ENCODE measurements at places on chromosomes 4 and X. TPM values are rescaled to one million over a fixed set of nuclear protein-coding genes. Genes with fewer than 3 reads are reported as not detected.

Gene FGG
- total RNA-seq, result 0.57 TPM

Gene RBM47
- 110 TPM for total RNA-seq

Gene SOX3
- total RNA-seq, result not detected

Gene USP17L22
- not detected for total RNA-seq

- no peak for DNase-seq
These were observed 393.5 kb downstream of the GPM6A start for GRCh38 chr4:175418516-175418915.

DNA sequence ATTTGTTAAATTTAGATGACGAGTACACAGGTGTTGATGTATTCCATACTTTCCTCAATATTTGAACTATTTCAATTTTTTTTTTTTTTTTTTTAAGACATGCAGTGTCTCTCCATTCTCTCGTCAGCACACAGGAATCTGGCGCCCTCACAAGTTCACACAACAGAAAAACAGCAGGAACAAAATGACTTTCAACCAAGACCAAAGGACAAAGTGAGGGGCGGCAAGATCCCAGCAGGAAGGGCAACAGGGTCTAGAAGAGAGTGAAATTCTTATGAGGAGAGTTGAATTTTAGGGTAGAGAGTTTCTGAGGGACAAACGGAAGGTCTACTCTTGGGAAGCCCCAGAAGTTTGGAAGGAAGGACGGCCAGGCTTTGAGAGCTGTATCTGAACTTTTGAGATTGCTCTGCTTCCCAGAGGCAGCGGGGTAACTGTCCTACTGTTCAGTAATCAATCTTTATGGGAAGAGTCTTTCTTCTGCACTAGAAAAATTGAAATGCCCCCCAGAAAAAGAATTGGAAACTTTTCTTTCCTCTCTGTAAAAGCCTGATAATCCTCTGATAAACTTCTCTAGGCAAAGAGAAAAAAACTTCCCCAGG lies 760.2 kb downstream of the RAB28 start:
- DNase-seq, result no peak

DNA sequence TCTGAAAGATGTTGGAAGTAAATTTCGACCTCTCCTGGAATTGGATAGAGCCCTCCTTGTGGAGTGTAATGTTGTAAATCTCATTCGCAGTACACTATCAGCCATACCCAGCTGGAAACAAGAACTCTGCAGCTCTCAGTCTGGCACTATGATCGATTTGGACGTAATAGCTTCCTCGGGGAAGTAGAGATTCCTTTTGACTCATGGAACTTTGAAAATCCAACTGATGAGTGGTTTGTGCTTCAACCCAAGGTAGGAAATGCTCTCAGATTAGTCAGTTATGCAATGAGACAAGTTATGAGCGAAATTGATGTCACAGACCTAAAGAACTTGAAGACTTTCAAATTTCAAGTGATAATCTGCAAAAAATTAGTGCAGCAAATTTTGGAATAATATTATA lies 103.9 kb downstream of the SYTL5 start:
- DNase-seq, result no peak

GRCh38 chr4:154452798-154453346 lies 38.7 kb downstream of the DCHS2 start:
- DNase-seq, result no peak

- DNase-seq, result no peak
These were observed 558.0 kb downstream of the TRIML1 start for GRCh38 chr4:188697243-188697642.

DNA sequence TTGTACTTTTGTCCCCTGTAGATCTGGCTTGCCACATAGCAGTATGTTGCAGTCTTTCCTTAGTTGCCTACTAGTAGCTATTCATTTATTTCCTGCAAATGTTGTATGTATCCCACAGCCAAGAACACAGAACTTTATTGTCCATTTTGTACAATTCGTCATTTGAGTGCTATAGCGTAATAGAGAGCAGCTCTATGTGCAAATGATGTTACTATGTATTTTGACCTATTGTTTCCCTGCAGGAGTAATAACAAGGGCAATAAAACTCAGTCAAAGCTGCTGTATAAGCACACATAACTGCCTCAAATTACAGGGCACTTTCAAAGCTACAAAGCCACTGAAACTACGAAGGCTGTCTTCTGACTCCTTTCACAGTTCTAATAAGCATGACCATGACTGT lies 48.1 kb downstream of the NRK start:
- DNase-seq, result no peak

- DNase-seq, result no peak
These were observed 189.1 kb upstream of the C1QTNF7 start for GRCh38 chr4:15238720-15239119.

GRCh38 chr4:155399974-155400697 lies 23.4 kb upstream of the MAP9 start:
- no peak for DNase-seq

DNA sequence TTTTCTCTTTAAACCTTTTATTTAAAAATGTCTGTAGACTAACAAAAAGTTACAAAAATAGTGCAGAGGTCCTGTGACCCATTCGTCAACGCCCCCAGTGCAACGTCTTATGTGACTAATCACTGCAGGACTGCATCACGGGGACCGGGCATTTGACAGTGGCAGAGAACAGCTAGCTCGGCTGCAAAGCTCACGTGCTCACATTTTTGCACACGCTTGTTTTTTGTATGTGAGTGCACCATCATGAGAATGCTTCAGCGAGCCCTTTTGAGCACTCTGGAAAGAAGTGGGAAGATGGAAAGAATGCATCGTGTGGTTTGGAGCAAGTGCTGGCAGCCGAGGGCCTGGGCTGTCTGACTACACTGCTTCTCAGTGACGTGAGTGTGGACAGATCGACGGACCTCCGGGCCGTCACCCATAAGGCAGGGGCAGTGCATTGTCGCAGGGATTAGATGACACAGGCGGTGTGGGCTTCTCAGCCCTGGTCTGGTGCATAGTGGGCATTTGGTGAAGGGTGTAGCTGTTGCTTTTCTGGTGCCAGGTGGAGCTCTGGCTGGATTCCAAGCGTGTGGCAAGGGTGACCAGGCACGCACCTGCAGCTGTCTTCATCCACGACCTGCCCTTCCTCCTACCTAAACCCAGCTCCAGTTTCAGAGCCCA lies 17.7 kb downstream of the SPON2 start:
- no peak for DNase-seq

DNA sequence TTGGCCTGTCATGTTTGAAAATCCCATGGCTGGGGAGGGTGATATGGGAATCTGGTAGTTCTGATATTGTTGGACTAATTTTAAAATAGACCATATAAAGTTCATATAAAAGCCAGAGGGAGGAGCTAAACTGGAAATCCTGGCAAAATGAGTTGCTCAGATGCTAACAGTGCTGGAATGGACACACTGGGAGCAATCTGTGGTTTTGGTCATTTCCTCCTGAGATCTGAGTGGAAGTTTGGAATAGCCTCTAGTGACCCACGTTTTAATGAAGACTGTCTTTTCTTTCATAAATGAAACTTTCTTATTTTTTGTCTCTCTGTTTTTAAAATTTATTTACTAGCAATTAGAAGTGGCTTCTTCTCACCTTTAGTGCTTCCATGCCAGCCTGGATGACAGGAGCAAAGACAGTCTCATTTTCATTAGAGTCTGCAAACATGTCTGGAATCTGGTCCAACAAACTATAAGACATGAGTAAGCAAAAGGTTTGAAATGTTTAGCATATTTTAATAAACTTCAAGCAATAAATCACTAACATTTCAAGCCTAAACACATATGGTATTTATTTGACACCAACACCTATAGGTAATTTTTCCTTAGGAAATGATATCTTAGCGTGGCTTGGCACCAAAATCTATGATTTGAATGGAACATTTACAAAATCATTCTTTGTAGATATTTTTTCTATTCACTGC lies 66.6 kb downstream of the METTL14 start:
- DNase-seq, result no peak

- no peak for DNase-seq
These were observed 134.4 kb upstream of the INTU start for GRCh38 chr4:127498366-127498765.

- no peak for DNase-seq
These were observed 161.3 kb upstream of the PSAPL1 start for GRCh38 chr4:7595934-7596461.

GRCh38 chrX:123713434-123713833 lies 19.4 kb downstream of the THOC2 start:
- no peak for DNase-seq

DNA sequence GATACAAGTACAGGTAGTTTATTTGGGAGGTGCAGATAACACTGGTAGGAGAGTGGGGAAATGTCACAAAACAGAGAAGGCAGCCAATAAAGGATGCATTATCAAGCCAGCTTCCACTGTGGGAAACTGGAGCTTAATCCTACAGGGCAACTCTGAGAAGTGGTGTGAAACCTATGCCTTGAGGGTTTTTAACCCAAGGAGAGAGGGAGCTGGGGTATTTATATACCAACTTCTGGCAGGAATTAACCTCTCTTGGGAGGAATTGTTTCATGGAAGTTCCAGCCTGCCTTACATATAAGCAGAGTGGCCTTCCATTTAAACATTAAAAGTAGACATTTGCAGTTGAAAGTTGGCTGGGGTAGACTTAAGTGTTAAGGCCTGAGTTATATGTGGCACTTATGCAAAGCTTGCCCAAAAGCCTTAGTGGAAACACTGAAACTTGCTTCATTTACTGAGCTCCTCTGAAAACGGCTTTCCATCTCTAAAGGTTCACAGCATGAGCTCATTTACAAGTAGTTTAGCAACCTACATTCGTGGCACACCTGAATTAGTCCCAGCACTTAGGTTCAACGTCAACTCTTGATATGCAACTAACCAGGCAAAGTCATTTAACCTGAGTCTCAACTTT lies 19.2 kb downstream of the MAGEB17 start:
- DNase-seq, result no peak

DNA sequence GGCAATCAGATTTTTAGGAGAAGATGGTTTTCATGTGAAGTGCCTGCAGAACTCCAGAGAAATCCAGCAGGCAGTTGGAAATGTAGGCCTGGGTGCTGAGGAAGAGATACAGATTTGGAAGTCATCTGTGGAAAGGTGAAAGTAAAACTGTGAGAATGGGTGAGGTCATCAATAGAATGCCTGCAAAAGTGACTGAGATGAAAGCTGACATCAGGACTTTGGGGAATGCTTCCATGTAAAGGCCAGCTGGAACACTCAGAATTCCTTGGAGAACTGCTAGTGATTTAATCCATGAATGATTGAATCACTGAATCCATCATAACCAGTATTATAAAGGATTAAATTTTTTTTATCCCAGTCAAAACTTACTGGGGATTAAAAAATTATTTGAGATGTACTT lies 124.5 kb upstream of the GIMD1 start:
- DNase-seq, result no peak

GRCh38 chr4:3232871-3233271 lies 16.1 kb upstream of the MSANTD1 start:
- no peak for DNase-seq

DNA sequence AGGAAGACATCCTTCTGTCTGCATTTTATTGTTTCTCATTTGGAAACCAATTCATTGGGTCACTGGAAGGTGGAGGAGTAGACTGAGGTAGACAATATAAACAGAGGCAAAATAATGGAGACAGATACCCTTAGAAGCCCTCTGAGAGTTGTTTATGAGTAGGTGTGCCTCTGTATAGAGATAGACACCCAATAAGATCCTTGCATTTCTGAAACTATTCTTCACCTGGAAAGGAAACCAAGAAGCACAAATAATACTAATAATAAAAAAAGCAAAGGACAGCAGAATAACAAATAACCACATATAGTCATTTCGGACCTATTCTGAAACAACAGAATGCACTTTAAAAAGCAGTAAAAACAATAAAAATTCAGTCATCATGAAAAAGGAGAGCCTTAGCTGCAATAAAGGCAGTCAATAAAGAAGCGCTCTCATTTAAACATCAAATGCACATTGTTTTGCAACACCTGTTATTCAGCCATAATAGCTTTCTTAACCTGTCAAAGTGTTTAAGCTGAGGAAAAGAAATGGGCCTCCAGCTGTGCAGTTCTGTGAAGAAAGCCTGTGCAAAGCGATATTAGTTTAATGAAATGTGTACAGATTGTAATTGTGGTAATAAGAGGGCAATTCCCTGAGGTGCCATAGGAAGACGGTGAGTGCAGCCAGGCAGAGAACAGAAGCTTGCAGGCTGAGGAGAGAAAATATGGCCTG lies 904.2 kb downstream of the STPG2 start:
- no peak for DNase-seq

DNA sequence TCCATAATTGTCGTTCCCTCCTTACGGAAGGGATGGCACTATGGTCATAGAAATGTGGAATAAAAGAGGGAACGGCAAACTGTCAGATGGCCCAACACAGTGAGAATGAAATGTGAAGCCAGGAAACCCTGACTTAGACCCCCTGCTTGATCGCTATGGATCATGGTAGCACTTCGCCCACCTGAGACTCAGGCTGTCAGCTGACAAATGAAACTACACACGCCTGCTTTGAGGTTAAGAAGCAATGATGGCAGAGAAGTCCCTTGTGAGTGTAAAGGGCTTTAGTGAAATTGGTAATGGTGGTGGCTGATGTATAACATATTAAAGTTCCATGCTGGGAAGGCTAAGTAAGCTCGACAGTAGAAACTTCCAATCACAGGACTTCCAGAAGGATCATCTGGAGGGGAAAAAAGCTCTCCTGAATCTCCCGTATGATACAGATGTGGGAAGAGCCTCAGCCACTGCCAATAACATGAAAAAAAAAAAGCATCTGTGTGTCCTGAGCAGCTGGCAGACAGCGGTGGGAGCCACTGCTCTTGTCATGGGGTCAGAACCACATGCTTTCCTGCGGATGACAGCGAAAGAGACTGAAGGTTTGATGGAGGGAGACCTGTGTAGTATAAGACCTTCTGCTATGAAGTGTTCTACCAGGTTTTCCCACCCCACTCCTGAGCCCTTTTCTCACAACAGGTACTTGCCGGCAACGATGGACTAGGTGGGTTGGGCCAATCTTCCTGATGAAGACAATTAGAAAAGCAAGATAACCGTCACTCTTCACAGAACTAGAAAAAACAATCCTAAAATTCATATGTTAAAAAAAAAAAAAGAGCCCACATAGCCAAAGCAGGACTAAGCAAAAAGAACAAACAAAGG lies 107.6 kb downstream of the AFAP1 start:
- no peak for DNase-seq

GRCh38 chr4:1927675-1928074 lies 56.5 kb downstream of the NSD2 start:
- DNase-seq, result no peak

DNA sequence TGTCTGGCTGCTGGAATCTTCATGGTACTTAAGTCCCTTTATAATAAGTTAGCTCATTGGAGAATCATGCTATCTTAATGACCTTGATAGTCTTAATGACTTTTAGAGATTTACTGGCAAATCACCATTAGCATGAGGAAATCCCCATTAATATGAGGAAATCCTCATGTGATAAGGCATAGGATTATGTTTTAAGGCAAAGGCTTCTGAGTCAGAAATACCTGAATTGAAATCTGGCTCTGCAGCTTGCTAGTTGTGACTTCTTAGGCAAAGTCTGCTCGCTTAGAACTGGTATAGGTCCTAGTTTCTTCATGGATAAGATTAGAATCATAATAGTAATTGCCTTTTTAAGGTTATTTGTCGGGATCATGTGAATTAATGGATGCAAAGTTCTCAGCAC lies 190.2 kb upstream of the BANK1 start:
- no peak for DNase-seq

GRCh38 chr4:7541414-7541810 lies 106.7 kb upstream of the PSAPL1 start:
- DNase-seq, result no peak

All from ureter (tissue), 1 donor.